ENCODE measurements at places on chromosomes 12 and 14. TPM values are rescaled to one million over a fixed set of nuclear protein-coding genes. Genes with fewer than 3 reads are reported as not detected.

DNA sequence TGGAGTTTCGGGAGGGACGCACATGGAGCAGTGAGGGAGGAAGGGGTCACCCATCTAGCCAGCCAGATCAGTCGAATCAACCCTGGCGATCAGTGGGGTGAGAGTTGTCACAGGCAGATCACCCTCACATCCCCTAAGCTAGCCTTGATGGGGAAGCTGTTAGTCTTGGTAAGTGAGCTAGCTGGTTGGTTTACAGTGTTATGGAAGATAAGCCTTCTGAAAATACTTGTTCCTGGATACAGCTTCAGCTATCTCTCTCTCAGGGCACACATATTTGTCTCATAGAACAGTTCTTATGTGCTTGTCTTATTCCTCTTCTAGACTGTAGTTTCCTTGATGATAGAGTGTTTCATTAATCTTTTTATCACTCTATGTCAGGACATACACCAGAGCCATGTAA, 26.2 kb upstream of the MANSC4 start:
- no peak for DNase-seq

The RNASE4 gene
- 0.34 TPM for total RNA-seq

- no peak for DNase-seq
These were observed 115.4 kb downstream of the SINHCAF start for GRCh38 chr12:31210541-31210940.

The FAM161B gene
- total RNA-seq: 0.76 TPM

DNA sequence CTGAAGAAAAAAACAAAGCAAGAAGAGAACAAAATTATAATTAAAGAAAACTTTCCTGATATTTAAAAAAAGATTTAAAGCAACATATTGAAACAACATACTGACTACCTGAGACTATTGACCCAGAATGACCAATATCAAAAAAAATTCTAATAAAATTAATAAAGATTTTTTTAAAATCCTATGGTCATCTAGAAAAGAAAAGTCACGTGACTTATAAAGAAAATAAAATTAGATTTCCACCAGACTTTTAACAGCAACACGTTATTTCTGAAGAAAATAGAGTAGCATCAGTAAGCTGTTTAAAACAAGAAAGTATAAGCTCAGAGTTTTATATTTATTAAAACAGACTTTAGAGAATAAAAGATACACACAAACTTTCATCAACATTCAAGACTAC, 238.0 kb downstream of the C12orf42 start:
- DNase-seq: no peak

DNA sequence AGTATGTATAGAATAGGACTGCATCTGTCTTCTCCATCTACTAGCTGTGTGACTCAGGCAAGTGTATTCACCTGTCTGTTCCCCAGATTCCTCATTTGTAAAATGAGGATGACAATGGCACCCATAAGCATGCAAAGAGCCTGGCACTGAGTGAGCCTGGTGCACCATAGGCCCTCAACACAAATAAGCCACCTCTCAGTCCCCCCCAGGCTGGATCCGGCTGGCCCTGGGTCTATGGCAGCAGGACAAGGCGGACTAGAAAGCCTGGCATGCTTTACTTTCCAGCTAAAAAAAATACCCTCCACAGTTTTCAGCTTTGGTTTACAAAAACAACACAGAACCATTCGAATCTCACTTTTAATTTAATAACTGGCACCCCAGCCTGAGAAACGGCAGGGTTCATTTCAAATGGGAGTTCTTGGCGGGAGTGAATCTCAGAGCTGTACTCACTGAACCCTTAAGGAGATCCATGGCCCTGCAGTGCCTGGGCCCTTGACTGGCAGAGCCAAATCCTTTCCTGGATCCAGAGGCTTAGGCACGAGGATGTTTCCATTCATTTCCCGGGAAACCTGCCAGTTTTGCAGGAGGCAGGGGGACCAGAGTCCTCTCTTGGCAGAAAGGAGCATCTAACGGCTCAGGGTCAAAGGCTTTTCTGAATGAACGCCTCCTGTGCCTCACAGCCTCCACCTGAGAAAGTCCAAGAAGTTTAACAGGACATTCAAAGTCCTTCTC, 17.7 kb downstream of the SYNE3 start:
- DNase-seq: no peak

The RCOR1 gene
- 25.2 TPM for total RNA-seq

GRCh38 chr12:114912811-114913210, 228.8 kb upstream of the TBX3 start:
- no peak for DNase-seq

The LRFN5 gene
- not detected for total RNA-seq

The PYM1 gene
- 38.8 TPM for total RNA-seq

GRCh38 chr14:95228240-95228639, 70.9 kb upstream of the DICER1 start:
- DNase-seq: no peak

DNA sequence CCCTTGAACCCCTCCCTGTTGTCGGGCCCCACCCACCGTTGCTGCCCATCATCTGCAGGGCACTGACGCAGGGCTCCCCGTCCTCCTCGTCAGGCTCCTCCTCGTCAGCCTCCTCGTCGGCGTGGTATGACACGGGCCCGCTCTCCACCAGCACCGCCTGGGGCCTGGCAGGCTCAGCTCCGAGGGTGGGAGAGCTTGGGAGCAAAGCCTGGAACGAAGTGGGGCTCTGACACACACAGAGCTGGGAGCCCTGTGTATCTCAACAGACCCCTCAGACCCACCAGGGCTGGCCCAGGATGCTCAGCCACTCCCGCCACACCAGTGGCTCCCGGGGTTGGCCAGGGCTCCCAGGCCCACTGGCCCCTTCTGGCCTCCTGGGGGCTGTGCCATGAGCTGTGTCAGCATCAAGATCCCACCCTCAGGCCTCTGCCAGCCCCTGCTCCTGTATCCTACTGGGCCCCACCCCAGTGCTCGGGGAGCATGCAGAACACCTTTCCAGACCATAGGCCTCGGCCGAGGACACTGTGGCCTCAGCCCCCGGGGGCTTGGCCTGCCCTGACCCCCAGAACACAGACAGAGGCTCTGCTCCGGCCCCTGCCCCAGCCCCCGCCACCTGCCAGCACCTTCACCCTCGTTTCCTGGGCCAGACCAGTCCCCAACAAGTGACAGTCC, 30.1 kb upstream of the NUDT14 start:
- DNase-seq: no peak

DNA sequence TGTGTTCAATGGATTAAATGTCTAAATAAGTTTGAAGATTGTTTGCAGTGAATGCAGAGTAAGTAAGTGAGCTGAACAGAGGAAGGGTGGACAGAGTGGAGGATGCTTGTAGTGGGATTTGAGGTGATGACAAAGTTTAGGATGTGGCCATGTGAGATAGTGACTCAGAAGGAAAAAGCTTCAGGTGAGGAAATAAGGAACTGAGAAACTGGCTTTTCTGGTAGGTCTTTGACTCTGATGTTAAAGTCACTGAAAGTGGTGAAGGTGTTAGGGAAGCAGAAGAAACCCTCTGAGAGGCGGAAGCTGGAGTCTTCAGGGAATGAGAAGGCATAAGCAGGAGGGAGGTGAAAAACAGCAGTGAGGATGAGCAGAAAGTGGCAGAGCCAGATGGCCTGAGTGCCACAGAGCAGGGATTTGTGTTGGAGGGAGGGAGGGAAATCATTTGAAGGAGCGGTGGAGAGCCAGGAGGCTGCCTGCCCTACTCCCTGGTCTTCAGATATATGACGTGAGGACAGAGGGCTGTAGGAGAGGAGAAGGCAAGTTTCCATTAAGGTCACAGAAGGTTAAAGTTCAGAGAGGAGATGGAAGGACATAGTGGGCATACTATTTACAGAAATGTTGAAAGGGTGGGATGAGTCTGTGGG, 24.8 kb downstream of the RGS6 start:
- no peak for DNase-seq

The FLVCR2 gene
- total RNA-seq: 2.9 TPM

The SDSL gene
- 0.54 TPM for total RNA-seq

GRCh38 chr12:8082808-8083100, 680 bp downstream of the NECAP1 start:
- no peak for DNase-seq

- no peak for DNase-seq
These were observed 152.2 kb upstream of the BMP4 start for GRCh38 chr14:54108481-54109471.

DNA sequence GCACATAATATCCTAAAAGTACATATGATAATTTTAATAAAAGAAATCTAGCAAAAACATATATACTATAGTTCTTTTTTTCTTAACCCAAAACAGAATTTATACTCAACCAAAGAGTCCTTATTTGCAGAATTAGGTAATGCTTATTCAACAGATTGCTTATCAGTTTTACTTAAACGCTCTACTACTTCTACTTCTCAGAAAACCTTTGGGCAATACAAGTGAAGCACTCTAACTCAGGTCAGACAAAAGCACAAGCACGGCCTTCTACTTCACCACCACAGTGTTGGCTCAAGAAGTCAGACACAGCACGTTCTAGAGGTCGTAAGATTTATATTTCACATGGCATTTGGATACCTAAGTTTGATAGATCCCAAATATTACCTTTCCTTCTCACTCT, 29.2 kb downstream of the DICER1 start:
- DNase-seq: no peak

DNA sequence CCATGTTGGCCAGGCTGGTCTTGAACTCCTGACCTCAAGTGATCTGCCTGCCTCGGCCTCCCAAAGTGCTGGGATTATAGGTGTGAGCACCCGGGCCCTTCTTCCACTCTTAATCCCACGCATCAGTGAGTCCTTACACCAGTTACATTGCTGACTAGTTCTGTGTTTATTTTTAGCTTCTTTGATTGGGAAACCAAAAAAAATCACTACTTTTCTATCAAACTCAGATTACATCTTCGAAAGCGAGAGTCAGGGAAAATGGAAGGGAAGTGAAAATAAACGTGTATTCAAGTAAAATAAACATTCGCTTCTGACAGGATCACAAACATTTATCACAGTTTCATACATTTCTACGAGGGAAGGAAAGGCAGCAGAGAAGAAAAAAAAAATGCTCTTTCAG, 32.2 kb downstream of the FGD6 start:
- DNase-seq: no peak

The CMKLR1 gene
- not detected for total RNA-seq

The GRIN2B gene
- total RNA-seq: not detected

GRCh38 chr14:93331728-93332396, 974 bp downstream of the BTBD7 start:
- no peak for DNase-seq
